GM12892 (cell line): ENCODE measurements at places on chromosomes 3 and 15.

- DNase-seq: no peak
Observed at GRCh38 chr3:53808496-53808895, 37.7 kb downstream of the CHDH start.

- DNase-seq: no peak
Observed at GRCh38 chr3:189766416-189766815, 135.2 kb downstream of the TP63 start.

- DNase-seq: no peak
Observed at GRCh38 chr15:77414789-77415442, 5.0 kb downstream of the PEAK1 start.

- no peak for DNase-seq
Observed at GRCh38 chr15:71005895-71006294, 109.4 kb upstream of the THSD4 start.

DNA sequence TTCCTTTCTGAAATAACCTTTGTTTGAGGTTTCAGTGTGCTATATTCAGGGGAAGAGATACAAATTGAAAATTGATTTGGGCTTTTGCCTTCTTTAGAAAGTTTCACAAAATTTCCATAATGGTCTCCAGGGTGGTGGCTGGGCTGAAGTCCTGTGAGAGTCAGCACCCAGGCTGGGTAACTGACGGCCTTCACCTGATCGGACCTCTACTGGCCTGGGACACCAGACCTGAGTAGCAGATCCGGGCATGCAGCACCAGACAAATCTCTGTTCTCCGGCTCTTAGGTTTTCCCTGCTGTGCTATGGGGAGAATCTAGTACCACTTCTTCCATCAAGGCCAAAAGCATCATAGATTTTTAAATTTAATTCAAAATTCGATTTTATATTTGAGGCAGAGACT lies 133.0 kb upstream of the LMCD1 start:
- no peak for DNase-seq

DNA sequence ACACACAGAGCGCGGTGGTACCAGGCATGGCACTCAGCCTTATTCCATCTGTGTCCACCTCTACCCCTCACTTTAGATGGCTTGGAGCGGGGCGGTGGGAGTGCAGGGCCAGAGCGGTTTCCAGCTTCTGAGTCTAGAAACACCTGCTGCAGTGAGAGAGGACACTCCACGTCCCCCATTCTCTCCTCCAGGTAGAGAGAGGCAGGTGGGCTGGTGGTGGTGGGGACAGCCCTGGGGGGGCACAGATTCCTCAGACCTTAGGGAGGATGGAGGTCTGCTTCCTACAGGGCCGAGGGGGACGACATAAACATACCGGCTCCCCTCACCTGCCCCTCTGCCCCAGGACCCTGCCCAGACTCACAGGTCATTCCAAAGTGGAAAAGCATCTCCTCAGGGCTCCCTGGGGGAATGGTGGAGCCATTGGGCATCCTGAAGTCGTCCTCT lies 40.4 kb downstream of the MUC20 start:
- DNase-seq: no peak
